Aorta (tissue), 5 donors: ENCODE measurements at places on chromosomes 16 and 17. TPM values are rescaled to one million over a fixed set of nuclear protein-coding genes. Genes with fewer than 3 reads are reported as not detected.

DNA sequence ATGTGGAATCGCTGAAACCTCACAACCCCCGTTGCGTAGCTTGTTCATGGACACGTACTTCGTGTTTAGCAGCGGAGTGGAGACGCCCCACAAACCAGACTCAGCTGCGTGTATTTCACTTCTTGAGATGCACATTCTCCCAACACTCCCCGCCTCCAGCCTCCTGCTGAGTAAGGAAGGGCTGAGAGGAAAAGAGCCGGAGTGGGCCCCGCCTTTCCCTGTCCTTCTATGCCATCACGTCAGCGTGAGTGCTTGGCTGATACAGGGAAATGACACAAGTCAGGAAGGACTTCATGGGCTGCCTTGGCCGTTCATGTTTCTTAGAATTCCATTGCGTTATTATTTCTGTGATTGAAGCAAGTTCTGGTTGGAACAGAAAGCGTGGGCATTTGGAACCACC is 68.6 kb upstream of the CBX4 start:
- H3K27ac ChIP-seq, result no peak overlapping the region
- no peaks in the 10 kb centered on the region for H3K36me3 ChIP-seq
- H3K4me1 ChIP-seq, result no peaks in the 10 kb centered on the region

DNA sequence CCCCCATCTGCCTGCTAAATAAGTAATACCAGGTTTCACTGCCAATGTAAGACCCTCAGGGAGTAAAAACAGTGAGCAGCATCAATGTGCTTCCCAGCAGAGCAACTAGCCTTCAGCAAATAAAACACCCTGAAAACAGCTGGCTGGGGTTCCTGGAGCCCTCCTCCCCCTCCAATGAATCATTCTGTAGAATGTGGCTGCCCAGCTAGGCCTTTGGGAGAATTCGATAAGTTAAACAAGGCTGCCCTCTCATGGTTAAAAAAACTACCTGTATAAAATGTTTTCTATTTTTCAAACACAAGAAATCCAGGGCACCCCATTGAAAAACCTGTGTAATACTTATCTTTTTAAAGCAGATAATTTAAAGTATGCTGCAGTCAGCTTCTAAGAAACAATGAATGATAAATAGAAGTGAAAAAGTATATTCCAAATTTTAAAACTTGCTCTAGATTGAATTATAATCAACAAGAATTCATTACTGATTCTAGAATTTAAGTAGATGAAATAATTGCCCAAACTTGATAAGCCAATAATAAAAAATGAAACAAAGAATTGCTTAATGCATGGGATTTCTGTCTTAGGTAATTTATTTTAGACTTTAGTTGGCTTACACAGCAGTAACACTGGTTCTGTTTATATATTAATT is 9.4 kb upstream of the TOM1L1 start:
- H3K27me3 ChIP-seq, result no peaks in the 10 kb centered on the region
- no peak overlapping the region for H3K4me3 ChIP-seq
- DNase-seq, result no peak
- H3K4me1 ChIP-seq, result no peaks in the 10 kb centered on the region
- no peaks in the 10 kb centered on the region for H3K36me3 ChIP-seq

DNA sequence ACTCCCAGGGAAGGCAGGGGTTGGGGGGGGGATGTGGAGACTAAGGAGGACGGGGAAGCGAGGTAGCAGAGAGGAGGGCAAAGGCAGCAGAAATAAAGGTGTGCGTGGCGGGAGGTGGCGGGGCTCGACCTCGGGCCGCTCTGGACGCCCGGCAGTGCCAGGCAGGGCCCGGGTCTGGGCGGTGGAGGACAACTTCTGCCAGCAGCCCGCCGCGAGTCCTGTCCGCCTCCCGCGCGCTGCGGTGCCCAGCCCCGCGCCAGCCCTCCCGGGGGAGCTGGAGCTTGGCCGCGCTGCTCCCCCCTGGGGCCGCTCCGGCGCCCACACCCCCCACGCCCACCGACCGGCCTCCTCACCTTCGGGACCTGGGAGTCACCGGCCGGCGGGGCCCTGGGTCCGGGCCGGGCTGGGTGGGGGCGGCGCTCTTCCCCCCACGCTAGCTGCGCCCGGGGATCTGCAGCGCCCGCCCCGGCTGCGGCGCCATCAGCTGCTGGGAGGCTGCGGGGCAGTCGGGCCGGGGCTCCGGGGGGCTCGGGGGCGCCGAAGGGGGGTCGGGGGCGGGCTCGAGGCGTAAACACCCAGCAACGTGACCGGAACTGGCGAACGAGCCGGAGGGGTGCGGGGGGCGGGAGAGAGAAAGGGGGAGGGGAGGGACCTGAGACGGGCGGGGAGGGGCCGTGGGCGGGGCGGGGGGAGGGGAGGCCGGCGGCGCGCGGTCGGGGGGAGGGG is at the start of gene CCDC92B:
Gene CCDC92B (minus strand): TSS at position 595 of the 726 bp plus-strand sequence. CDS start 14,507 bp downstream, outside the sequence.
- H3K36me3 ChIP-seq, result no peaks in the 10 kb centered on the region
- no peaks in the 10 kb centered on the region for H3K4me1 ChIP-seq
- H3K27me3 ChIP-seq, result no peaks in the 10 kb centered on the region
- no peak within 1 kb of the TSS for H3K4me3 ChIP-seq
- H3K27ac ChIP-seq, result no peak within 1 kb of the TSS

DNA sequence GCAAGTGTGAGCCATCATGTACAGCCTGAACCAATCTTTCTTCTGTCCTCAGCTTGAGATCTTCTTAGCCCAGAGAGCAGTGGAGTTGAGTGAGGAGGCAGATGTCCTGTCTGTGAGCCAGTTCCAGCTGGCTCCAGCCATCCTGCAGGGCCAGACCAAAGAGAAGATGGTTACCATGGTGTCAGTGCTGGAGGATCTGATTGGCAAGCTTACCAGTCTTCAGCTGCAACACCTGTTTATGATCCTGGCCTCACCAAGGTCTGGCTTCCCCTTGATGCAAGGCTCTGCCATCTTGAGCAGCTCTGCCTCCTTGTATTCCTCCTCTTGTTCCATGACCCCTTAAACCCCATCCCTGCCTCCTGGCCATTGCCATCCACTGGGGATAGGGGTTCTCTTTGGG is 9.6 kb downstream of the CDK5RAP3 start:
- H3K27ac ChIP-seq, result no peak overlapping the region
- H3K4me3 ChIP-seq, result no peak overlapping the region
- DNase-seq, result no peak
- peaks cover 6% of the 10 kb centered on the region for H3K36me3 ChIP-seq

DNA sequence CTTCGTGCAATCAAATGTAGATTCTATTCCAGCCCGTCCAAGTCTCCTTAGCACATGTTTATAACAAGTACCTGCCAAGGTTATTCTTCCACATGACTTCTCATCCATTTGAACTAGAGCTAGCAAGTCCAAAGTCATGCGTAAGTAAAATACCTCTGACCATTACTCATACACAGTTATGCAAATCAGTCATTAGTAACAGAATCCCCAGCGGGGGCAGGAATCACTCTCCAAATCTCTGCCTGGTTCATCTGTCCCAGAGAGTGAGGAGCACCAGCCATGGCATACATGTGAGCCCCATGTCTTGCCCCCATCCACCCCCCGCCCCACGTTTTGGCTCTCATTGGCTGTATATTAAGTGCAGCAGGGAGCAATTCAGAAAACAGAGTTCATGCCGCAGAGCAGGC is 27.7 kb downstream of the SRL start:
- no peak for DNase-seq
- peak overlapping the region; percentile 52 for H3K27ac ChIP-seq
- H3K36me3 ChIP-seq, result no peaks in the 10 kb centered on the region
- no peaks in the 10 kb centered on the region for H3K27me3 ChIP-seq
- peaks cover 2% of the 10 kb centered on the region for H3K4me1 ChIP-seq

DNA sequence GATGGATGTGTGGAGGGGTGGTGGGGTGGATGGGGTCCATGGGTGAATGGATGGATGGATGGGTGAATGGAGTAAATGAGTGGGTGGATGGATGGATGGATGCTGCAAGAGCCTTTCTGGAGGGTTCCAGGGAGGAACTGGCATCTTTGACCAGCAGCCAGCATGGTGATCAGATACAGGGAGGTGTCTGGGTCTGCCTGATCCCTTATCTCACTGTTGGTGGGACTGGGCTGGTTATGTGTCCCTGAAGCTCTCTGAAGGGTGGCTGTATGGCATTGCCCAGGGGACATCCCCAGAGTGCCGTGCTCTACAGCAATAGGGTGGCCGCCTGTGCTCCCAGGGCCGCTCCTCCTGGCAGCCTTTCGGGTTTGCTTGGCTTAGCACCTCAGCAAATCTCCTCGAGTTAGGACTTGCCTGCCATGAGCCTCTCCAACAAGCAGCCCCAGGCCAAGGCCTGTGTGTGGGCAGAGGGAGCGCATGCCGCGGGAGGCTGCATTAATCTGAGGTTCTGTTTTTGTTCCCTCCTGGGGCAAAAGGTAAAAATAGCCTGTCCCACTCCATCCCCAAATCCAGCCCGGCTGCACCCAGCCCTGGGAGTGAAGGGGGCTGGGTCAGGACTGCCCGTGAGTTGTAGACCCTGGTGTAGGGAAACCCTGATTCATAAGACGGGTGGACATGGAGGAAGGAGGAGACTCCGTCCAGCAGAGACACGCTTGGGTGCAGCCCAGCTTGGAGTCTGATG is 165.4 kb downstream of the SEC14L1 start:
- no peaks in the 10 kb centered on the region for H3K36me3 ChIP-seq
- H3K4me3 ChIP-seq, result no peak overlapping the region
- no peaks in the 10 kb centered on the region for H3K4me1 ChIP-seq
- DNase-seq, result no peak
- H3K27ac ChIP-seq, result no peak overlapping the region
- H3K27me3 ChIP-seq, result no peaks in the 10 kb centered on the region

GRCh38 chr16:28035866-28036393 is 27.6 kb downstream of the GSG1L start:
- no peaks in the 10 kb centered on the region for H3K27me3 ChIP-seq
- no peaks in the 10 kb centered on the region for H3K36me3 ChIP-seq
- no peaks in the 10 kb centered on the region for H3K4me1 ChIP-seq
- no peak overlapping the region for H3K4me3 ChIP-seq
- H3K27ac ChIP-seq, result no peak overlapping the region
- no peak for DNase-seq

DNA sequence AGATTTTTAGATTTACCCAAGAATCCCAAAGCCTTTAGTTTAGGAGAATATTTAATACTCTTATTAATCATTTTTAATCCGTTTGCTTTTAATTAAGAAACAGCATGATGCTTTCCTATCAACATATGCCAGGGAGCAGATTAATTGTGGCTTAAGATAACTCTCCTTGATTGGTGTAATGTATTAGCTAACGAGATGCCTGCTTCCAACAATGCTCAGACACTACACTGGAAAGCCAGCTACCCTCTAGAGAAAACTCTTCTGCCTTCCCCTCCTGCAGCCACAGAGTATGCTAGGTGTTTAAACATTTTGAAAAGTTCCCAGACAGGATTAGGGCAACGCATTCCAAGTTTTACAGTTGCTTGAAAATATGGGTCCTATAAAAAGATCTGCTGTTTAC is 142.2 kb downstream of the AATF start:
- no peak overlapping the region for H3K27ac ChIP-seq
- no peak for DNase-seq
- H3K4me3 ChIP-seq, result no peak overlapping the region
- no peaks in the 10 kb centered on the region for H3K27me3 ChIP-seq
- H3K36me3 ChIP-seq, result peaks cover 8% of the 10 kb centered on the region
- no peaks in the 10 kb centered on the region for H3K4me1 ChIP-seq

DNA sequence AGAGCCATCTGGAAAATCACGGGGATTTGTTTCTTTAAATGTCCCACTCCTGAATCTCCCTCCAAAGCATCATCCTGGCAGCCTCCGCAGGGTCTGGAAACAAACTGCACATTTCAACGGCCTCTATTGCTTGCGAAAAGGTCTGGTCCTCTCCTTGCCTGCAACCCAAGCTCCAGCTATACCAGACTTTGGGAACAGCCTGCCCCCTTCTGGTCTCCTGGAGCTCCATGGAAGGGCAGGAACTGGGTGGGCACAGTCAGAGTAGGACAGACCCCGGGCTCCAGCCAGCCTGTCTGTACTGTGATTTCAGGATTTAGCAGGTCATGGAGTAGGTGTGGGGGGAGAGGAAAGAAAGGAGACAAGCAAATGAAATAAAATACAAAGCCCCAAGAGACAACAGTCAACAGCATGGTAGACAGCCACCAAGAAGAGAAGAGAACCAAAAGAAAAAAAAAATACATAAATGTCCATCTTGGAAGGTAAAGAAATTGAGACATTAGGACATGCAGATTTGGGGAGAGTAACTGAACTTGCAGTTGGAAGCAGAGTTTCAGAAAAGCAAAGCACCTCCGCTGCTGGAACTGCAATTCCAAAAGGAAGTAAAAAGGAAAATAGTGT is 2.7 kb downstream of the XYLT1 start:
- H3K27ac ChIP-seq, result no peak overlapping the region
- peak; percentile 84 for DNase-seq
- no peaks in the 10 kb centered on the region for H3K36me3 ChIP-seq
- no peaks in the 10 kb centered on the region for H3K27me3 ChIP-seq
- no peaks in the 10 kb centered on the region for H3K4me1 ChIP-seq

DNA sequence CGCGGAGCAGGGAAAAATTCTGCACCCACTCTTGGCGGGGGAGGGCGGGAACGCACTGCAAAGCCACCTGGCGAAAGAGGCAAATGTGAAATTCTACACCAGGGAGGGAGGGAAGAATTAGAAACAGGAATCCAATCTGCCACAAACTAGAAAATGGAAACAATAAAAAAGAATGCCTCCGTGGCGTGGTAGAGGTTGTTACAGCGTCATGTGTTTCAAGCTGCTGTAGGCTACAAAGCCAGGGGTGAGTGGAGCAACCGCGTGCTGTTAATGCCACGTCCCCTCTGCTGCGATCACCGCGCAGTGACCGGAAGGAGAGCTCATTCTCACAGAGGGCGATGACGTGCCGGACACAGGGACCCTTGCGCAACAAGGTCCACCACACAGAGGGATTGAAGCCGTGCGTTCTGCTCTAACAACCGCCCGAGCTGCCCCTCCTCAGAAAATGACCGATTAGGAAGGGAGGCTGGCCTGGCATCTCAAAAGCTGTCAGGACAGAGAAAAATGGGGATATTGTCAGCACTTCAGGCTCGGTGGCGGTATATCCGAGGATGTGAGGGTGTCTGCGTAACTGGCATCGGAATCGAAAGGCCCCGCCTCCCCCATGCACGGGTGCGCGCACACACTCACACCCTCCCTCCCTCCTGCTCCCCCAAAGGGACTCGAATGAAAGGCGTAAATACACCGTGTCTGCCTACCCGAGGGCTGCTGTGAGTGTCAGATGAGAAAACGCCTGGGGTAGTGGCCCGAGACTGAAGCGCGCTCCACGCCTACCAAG is 70.8 kb upstream of the TNRC6C start:
- no peaks in the 10 kb centered on the region for H3K27me3 ChIP-seq
- DNase-seq, result peak; percentile 97
- H3K36me3 ChIP-seq, result no peaks in the 10 kb centered on the region
- H3K4me1 ChIP-seq, result no peaks in the 10 kb centered on the region

The ARHGAP44 gene
- 7.4 TPM for total RNA-seq

The ABCA6 gene
- 200 TPM for total RNA-seq

The RAP1GAP2 gene
- 7.7 TPM for total RNA-seq

The GP1BA gene
- total RNA-seq, result 0.19 TPM

The WFDC1 gene
- total RNA-seq, result 11.8 TPM

The CRISPLD2 gene
- total RNA-seq, result 108 TPM

The HOXB13 gene
- total RNA-seq, result not detected
